ENCODE measurements at places on chromosomes 5 and 9. TPM values are rescaled to one million over a fixed set of nuclear protein-coding genes. Genes with fewer than 3 reads are reported as not detected.

The SLC34A3 gene
- not detected for total RNA-seq

The AP3B1 gene
- 46.7 TPM for total RNA-seq

The HEMGN gene
- 0.93 TPM for total RNA-seq

The ARHGEF37 gene
- 9.7 TPM for total RNA-seq

The TAF1L gene
- total RNA-seq, result 0.06 TPM
